Activated CD4-positive, alpha-beta T cell treated with anti-CD3 and anti-CD28 coated beads, Interleukin-2, amount 50 U/mL, for 4 hours (primary cell): ENCODE measurements at places on chromosomes 5 and 9.

DNA sequence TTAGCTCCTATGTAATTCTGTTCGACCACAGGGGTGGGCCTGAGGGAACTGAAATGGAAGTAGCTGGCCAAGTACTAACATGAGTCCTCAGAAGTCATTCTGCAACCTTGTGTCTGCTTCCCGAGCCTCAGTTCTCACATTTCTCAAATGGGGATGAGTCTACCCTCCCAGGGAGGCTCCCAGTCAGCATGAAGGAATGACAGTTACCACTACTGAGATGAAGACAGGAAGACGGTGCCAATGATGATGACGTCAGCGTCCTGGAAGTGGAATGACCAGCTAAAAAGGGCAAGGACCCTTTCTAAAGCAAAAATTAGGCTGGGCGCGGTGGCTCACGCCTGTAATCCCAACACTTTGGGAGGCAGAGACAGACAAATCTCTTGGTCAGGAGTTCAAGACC is 6.8 kb downstream of the PIP5KL1 start:
- DNase-seq = no peak

- DNase-seq = no peak
Observed at GRCh38 chr5:148858547-148858946, 32.1 kb downstream of the ADRB2 start.

- no peak for DNase-seq
Observed at GRCh38 chr9:135251331-135251761, 163.9 kb downstream of the OLFM1 start.

DNA sequence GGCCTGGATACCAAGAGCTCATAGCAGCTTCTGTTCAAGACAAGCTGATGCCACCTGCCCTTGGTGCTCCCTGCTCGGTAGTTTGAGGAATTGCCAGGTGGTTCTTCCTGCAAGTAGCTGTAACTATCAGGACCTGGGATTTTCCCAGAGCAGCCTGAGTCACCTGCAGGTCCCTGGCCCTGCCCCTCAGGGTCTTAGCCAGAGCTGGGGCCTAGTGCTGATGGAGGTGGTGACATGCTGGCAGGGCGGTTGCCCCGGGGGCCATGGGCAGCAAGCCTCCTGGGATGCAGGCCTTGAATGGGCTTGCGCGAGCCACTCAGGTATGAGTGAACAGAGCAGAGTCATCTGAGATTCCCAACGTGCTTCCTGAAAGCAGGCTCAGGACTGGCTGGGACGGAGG is 262.3 kb downstream of the HSPA4 start:
- no peak for DNase-seq

DNA sequence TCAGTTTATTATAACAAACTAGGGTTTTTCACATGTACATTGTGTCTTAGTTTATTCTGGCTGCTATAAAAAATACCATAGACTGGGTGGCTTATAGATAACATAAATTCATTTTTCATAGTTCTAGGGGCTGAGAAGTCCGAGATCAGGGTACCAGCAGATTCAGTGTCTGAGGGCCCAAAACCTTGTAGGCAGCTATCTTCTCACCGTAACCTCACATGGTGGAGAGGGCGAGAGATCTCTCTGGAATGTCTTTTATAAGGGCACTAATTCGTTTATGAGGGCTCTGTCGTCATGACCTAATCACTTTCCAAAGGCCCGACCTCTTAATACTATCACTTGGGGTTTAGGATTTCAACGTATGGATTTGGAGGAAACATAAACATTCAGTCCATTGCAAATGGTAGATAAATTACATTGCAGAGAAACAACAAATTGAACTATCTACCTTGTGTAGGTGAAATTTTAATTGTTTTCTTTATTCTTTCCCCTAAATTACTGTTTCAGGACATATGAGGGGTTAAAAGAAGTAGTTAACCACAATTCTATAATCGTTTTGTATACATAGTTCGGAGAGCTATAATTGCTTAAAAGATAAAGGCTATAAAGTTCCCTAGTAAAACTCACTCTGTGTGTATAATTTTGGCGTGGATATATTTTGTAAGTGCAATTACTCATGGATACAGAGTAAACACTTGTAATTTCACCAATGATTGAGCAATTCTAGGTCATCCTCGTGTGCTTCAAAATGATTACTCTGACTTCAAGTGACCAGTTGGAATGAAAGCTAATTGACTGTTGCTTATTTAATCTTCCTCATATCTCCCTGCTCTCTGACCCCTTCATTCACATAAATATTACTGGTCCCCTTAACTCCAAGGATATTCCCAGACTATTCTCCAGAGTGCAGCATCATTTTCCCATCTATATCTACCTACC is 247.5 kb upstream of the TMEM161B start:
- DNase-seq = no peak

DNA sequence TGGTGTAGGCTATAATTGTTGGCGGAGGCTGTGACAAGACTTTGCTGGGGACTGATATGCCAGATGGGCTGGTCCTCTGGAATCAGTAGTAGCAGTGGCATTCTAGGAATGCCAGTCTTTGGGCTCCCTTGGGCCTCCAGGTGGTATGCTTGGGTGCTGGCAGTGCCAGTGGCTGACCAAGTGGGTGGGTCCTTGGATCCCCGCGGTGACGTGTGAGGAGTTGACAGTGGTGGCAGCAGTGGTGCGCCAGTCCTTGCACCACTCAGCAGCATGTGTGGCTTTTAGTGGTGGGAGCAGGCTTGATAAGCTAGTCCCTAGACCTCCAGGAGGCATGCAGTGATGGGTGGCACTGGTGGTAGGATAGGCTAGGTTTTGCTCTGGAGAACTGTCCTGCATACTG is 63.9 kb downstream of the UNC13B start:
- DNase-seq = no peak
